ENCODE measurements at places on chromosomes 1 and 21. TPM values are rescaled to one million over a fixed set of nuclear protein-coding genes. Genes with fewer than 3 reads are reported as not detected.

- DNase-seq: no peak
Measured at GRCh38 chr1:212612041-212612961, 3.7 kb downstream of the ATF3 start.

DNA sequence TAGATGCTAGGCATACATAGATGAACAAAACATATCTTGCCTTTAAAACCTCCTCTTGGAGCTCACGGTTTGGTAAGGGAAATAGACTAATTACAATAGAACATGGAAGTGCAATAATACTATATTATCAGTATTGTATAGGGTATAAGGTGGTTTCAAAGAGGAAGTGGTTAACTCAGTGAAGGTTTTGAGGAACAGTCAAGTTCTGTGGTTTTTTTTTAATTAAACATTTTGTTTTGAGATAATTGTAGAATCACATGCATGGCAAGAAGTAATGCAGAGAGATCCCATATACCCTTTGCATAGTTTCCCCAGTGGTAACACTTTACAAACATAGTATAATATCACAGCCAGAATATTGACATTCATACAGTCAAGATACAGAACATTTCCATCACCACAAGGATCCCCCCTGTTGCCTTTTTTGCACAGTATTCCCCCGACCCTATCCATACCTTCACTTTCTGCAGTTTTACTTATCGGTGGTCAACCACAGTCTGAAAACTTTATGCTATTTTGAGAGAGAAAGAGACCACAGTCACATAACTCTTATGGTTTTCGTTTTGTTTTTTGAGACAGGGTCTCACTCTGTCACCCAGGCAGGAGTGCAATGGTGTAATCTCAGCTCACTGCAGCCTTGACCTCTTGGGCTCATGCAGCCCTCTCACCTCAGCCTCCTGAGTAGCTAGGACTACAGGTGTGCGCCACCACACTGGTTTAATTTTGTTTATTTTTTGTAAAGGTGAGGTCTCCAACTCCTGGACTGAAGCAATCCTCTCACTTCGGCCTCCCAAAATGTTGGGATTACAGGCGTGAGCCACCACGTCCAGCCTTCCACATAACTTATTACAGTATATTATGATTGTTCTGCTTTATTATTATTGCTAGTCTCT lies 60.5 kb upstream of the KIAA1614 start:
- no peak for DNase-seq

- no peak for DNase-seq
Measured at GRCh38 chr21:42022906-42023305, 12.7 kb upstream of the ZBTB21 start.

- DNase-seq: peak; percentile 21
Measured at GRCh38 chr1:209398313-209398991, 185.1 kb upstream of the CAMK1G start.

DNA sequence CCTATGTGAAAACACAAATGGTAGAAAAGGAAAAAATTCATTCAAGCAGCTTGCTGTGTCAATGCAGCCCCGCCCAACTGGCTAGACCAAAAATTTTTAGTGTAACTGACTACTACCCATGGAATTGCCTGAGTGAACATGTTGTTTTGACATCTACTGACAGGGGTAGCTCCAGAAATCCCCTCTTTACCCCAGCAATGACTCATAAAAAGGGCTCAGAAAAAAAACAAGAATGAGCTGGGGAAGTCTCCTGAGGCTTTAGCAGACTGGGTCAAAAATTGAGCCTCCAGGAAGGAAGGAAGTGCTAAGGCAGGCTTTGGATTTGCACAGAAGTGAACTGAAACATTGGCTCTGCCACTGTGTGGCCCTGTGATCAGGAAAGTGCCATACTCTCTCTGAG lies 24.4 kb upstream of the FGGY start:
- DNase-seq: no peak

DNA sequence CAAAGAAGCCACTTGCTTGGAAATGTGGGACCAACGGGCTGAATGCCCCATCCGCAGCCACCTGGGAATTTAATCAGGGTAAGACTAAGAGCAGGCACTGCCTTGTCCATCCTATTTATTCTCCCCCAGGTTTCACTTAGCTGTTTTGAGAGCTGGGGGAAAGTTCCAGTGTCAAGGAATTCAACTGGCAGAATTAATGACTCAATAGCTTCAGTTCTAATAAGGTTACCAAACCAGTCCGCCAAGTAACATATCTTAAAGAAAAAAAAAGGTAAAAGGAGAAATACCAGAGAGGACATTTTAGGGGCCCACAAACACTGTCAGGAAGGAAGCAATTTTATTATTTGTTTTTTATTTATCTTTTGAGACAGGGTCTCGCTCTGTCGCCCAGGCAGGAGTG lies 157.6 kb upstream of the SOD1 start:
- no peak for DNase-seq

The CATSPER4 gene
- polyA plus RNA-seq: not detected

The SPRR2D gene
- not detected for polyA plus RNA-seq

GRCh38 chr1:68453060-68453670 lies 3.4 kb upstream of the RPE65 start:
- no peak for DNase-seq
